ENCODE measurements at places on chromosomes 4 and X. TPM values are rescaled to one million over a fixed set of nuclear protein-coding genes. Genes with fewer than 3 reads are reported as not detected.

- no peaks in the 10 kb centered on the region for H3K27me3 ChIP-seq
- peaks cover 28% of the 10 kb centered on the region for H3K4me1 ChIP-seq
- peak overlapping the region; percentile 76 for H3K27ac ChIP-seq
- peak overlapping the region; percentile 52 for H3K4me3 ChIP-seq
- H3K36me3 ChIP-seq, result no peaks in the 10 kb centered on the region
Observed at GRCh38 chrX:9644335-9644734, 121.3 kb downstream of the GPR143 start.

GRCh38 chr4:73751166-73751565, 10.8 kb downstream of the CXCL8 start:
- H3K4me3 ChIP-seq, result no peak overlapping the region
- DNase-seq, result no peak
- no peaks in the 10 kb centered on the region for H3K4me1 ChIP-seq
- H3K36me3 ChIP-seq, result no peaks in the 10 kb centered on the region
- no peaks in the 10 kb centered on the region for H3K27me3 ChIP-seq

- H3K27ac ChIP-seq, result no peak overlapping the region
- H3K36me3 ChIP-seq, result peaks cover 10% of the 10 kb centered on the region
- no peak overlapping the region for H3K4me3 ChIP-seq
- DNase-seq, result no peak
- H3K4me1 ChIP-seq, result peaks cover 4% of the 10 kb centered on the region
Observed at GRCh38 chrX:47960406-47960805, 43.4 kb downstream of the ZNF182 start.

- H3K27ac ChIP-seq, result no peak overlapping the region
- H3K36me3 ChIP-seq, result no peaks in the 10 kb centered on the region
- no peak for DNase-seq
- H3K4me1 ChIP-seq, result no peaks in the 10 kb centered on the region
Observed at GRCh38 chr4:142886566-142886965, 40.5 kb upstream of the INPP4B start.

- H3K4me3 ChIP-seq, result peak overlapping the region; percentile 93
- DNase-seq, result no peak
- peak overlapping the region; percentile 91 for H3K27ac ChIP-seq
- peaks cover 10% of the 10 kb centered on the region for H3K27me3 ChIP-seq
Observed at GRCh38 chrX:12973561-12974304, 1.2 kb upstream of the TMSB4X start.

DNA sequence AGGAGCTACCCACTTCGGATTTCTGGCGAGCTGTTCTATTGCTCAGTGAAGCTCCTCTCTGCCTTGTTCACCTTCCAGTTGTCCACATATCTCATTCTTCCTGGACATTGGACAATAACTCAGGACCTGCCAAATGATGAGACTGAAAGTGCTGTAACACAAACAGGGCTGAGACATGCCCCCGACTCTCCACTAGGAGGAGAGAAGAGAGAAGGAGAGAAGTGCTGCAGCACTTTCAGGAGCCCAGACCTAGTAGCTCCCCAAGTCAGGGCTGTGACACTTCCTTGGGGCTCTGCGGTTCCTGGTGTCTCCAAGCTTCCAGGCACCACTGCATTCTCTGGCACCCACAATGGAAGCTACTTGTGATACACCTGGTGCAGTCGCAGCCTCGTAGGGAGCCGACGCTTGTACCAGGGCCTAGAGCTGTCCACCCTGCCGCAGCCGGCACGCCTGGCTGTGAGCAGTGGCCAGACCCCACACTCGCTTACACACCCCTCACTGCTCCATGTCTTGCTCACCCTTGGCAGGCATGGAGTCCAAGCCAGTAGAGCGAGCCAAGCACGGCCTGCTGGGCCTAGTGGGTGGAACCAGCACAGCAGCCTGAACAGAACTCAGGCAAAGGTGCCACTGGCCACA, 234.9 kb downstream of the TECRL start:
- H3K4me1 ChIP-seq, result no peaks in the 10 kb centered on the region
- no peak overlapping the region for H3K27ac ChIP-seq
- no peak overlapping the region for H3K4me3 ChIP-seq
- peaks cover 4% of the 10 kb centered on the region for H3K36me3 ChIP-seq
- no peak for DNase-seq
- H3K27me3 ChIP-seq, result no peaks in the 10 kb centered on the region

APLN gene
- total RNA-seq, result not detected

DNA sequence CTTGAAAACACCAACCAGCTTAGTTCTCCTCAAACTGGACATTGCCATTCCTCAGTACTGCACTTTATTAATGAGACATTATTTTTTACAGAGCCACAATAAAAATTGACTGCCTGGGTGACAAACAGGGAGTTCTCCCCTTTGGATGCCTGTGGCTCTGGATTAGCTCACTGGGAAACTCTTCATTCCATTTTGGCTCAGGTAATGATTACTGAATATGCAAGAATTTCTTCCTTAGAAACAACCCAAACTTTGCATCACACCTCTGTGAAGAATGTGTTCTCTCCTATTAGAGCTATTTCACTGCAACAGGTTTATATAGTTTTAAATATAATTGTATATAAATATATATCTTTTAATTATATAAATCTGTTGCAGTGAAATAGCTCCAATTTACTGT, 2065.8 kb downstream of the ARAP2 start:
- no peak for DNase-seq
- H3K27ac ChIP-seq, result no peak overlapping the region
- no peaks in the 10 kb centered on the region for H3K4me1 ChIP-seq
- no peak overlapping the region for H3K4me3 ChIP-seq
- H3K27me3 ChIP-seq, result no peaks in the 10 kb centered on the region

INTS12 gene
- total RNA-seq, result 20.4 TPM

GPC3 gene
- total RNA-seq, result not detected

- H3K27ac ChIP-seq, result no peak overlapping the region
- H3K36me3 ChIP-seq, result no peaks in the 10 kb centered on the region
- no peaks in the 10 kb centered on the region for H3K27me3 ChIP-seq
- H3K4me3 ChIP-seq, result no peak overlapping the region
Observed at GRCh38 chr4:176949029-176949428, 156.3 kb upstream of the VEGFC start.

ZNF182 gene
- 7.0 TPM for total RNA-seq

GRCh38 chr4:89788206-89789072, 48.5 kb downstream of the SNCA start:
- H3K4me3 ChIP-seq, result no peak overlapping the region
- no peaks in the 10 kb centered on the region for H3K27me3 ChIP-seq
- H3K27ac ChIP-seq, result no peak overlapping the region
- DNase-seq, result no peak

DNA sequence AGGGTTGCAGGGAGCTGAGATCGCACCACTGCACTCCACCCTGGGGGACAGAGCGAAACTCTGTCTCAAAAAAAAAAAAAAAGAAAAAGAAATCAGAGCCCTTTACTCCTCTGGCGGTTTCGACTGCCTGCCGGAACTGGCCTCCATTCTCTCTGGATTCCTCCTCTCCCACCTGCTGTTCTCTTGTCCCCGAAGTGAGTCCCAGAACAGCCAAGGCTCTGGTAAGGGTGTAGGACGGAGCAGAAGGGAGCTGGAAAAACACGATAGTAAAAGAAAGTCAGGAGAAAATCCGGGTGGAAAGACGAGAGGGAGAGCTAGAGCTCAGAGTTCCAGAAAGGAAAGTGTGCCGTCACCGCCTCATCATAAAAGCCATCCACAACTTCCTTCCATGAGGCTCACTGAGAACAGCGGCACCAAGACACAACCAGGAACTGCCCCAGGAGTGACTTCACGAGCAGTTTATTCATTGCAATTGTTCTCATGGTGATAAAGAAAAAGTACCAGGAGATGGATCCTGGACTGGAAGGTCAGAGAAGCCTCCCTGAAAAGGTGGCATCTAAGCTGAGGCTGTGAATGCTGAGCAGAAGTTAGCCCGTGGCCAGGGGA, 12.3 kb downstream of the TLR3 start:
- H3K27me3 ChIP-seq, result no peaks in the 10 kb centered on the region
- H3K27ac ChIP-seq, result no peak overlapping the region
- H3K36me3 ChIP-seq, result peaks cover 6% of the 10 kb centered on the region
- no peak overlapping the region for H3K4me3 ChIP-seq
- no peaks in the 10 kb centered on the region for H3K4me1 ChIP-seq

- H3K27me3 ChIP-seq, result peaks cover 8% of the 10 kb centered on the region
- H3K4me3 ChIP-seq, result peak overlapping the region; percentile 71
- no peaks in the 10 kb centered on the region for H3K36me3 ChIP-seq
- no peak for DNase-seq
- peaks cover 24% of the 10 kb centered on the region for H3K4me1 ChIP-seq
Observed at GRCh38 chrX:9204560-9204959, 170.6 kb upstream of the FAM9B start.

CXCL1 gene
- total RNA-seq, result 0.78 TPM

F11 gene
- not detected for total RNA-seq

GRCh38 chr4:84804136-84804535, 162.4 kb downstream of the WDFY3 start:
- no peaks in the 10 kb centered on the region for H3K27me3 ChIP-seq
- DNase-seq, result no peak
- no peaks in the 10 kb centered on the region for H3K36me3 ChIP-seq
- no peaks in the 10 kb centered on the region for H3K4me1 ChIP-seq

DNA sequence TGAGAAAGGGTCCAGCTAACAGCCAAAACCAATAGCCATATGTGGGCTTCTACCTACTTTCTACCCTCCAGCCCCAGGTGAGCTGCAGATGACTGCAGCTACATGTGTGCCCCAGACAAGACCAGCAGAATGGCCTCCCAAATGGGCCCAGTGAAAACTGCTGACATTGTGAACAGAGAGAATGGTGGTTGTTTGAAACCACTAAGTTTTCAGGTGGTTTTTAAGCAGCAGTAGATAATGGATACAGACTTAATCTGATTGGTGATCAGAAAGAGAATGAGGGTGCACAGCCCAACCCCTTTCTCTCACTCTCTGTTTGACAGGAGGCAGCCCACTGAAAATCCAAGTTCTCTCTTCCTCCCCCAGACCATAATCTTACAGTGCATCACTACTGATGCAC, 42.5 kb upstream of the BBS12 start:
- peak overlapping the region; percentile 36 for H3K27ac ChIP-seq
- H3K4me1 ChIP-seq, result peaks cover 28% of the 10 kb centered on the region
- no peak for DNase-seq
- H3K4me3 ChIP-seq, result peak overlapping the region; percentile 76
- H3K27me3 ChIP-seq, result peaks cover 13% of the 10 kb centered on the region

- H3K27me3 ChIP-seq, result no peaks in the 10 kb centered on the region
- no peak overlapping the region for H3K4me3 ChIP-seq
- no peaks in the 10 kb centered on the region for H3K4me1 ChIP-seq
- no peaks in the 10 kb centered on the region for H3K36me3 ChIP-seq
- H3K27ac ChIP-seq, result no peak overlapping the region
Observed at GRCh38 chrX:111874241-111874640, 1.7 kb upstream of the TRPC5OS start.

GRCh38 chr4:124177647-124178425, 534.7 kb downstream of the ANKRD50 start:
- H3K27ac ChIP-seq, result no peak overlapping the region
- no peak overlapping the region for H3K4me3 ChIP-seq
- H3K4me1 ChIP-seq, result no peaks in the 10 kb centered on the region
- no peaks in the 10 kb centered on the region for H3K27me3 ChIP-seq

DNA sequence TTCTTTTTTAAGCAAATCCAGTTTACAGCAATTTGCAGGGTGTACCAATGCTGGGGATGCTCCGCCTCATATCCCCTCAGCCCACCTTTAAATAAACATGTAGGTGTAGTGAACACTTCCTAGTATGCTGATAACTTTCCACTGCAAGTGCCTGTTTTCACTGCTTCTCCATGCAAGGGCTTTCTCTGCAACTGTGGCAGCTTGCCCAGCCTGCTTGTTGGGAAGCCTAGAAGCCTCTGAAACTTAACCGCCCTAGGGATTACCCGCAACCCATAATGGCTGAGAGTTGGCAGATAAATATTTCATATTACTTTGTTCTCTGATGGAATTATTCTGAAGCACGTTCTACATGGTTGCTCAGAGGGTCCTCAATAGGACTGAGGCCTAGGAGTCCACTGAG, 253.7 kb upstream of the DDX53 start:
- no peak for DNase-seq
- no peaks in the 10 kb centered on the region for H3K27me3 ChIP-seq
- no peak overlapping the region for H3K4me3 ChIP-seq
- no peak overlapping the region for H3K27ac ChIP-seq

DNA sequence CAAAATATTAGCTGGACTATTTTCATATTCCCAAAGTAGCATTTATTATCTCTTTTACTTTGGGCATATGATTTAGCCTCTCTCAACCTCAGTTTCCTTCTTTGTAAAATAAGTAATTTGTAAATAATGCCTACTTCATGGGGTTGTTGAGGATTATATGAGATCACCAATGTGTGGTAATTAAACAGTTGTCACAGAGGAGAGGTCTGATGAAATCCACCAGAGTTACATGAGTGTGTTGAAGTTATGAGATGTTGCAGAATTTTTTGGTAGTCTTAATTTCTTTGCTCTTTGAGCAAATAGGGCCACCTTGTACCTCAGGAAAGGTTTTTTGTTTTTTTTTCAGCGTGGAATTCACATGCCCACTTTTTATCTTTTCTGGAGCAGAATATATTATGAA, 1.4 kb downstream of the COX7B start:
- H3K36me3 ChIP-seq, result no peaks in the 10 kb centered on the region
- DNase-seq, result no peak
- H3K27ac ChIP-seq, result peak overlapping the region; percentile 97
- H3K4me1 ChIP-seq, result peaks cover 4% of the 10 kb centered on the region

DNA sequence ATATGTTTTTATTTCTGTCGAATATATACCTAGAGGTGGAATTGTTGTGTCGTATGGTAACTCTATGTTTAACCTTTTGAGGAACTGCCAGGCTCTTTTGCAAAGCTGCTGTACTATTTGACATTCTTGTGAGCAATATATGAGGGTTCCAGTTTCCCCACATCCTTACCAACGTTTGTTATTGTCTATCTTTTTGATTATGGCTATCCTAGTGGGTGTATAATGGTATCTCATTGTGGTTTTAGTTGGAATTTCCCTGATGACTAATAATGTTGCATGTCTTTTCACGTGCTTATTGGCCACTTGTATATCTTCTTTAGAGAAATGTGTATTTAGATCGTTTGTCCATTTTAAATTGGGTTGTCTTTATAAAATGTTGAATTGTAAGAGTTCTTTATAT, 24.5 kb downstream of the REPS2 start:
- H3K27ac ChIP-seq, result no peak overlapping the region
- no peak for DNase-seq
- no peak overlapping the region for H3K4me3 ChIP-seq

GRCh38 chr4:145177511-145177905, 2.9 kb downstream of the OTUD4 start:
- peak overlapping the region; percentile 79 for H3K27ac ChIP-seq
- no peaks in the 10 kb centered on the region for H3K27me3 ChIP-seq
- peaks cover 53% of the 10 kb centered on the region for H3K4me1 ChIP-seq
- peak overlapping the region; percentile 86 for H3K4me3 ChIP-seq
- H3K36me3 ChIP-seq, result peaks cover 18% of the 10 kb centered on the region

PRRG1 gene
- total RNA-seq, result not detected

- no peak overlapping the region for H3K27ac ChIP-seq
- no peak for DNase-seq
- H3K4me3 ChIP-seq, result no peak overlapping the region
- H3K4me1 ChIP-seq, result no peaks in the 10 kb centered on the region
Observed at GRCh38 chr4:180560896-180561295, 1682.3 kb upstream of the TENM3 start.

Measured in natural killer cell treated with Interleukin-12 subunit alpha and Interleukin-12 subunit beta and Interleukin-15 and Interleukin-18, amount 100 ng/mL, for 72 hours (primary cell).